ENCODE measurements at places on chromosomes 7 and 10.

GRCh38 chr7:138825049-138825721 lies 27.2 kb upstream of the ATP6V0A4 start:
- no peak for DNase-seq

GRCh38 chr10:94524146-94524545 lies 21.4 kb upstream of the HELLS start:
- no peak for DNase-seq

- no peak for DNase-seq
Observed at GRCh38 chr10:74194545-74194944, 43.5 kb downstream of the ADK start.

DNA sequence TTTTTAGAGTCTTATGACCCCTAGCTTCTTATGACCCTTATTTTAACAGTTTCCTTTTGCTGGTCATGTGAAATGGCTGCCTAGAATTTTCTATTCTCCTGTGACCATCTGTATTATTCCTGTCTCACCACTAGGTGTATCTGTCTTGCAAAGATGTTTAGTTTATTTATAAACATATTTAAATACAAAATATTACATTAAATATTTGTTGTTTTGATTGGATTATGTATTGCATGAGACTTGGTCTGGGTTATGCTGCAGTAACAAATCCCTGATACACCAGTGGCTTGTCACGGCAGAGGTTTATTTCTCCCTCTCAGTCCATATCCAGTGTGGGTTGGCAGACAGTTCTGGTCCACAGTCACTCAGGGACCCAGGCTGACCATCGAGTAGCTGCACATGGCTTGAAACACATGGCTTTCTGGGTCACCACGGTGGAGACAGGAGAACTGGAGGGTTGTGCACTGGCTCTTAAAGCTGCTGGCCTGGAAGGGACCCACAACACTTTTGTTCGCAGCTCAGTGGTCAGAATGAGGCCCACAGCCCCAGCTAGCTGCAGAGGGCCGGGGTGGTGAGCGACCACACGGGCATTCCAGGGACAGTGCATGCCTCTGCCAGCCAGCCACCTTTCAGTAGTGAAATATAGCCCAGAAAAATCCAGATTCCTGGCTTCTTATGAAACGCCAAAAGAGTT lies 7.4 kb downstream of the RASSF4 start:
- DNase-seq = no peak

- DNase-seq = no peak
Observed at GRCh38 chr10:79201706-79202105, 132.9 kb downstream of the ZMIZ1 start.

DNA sequence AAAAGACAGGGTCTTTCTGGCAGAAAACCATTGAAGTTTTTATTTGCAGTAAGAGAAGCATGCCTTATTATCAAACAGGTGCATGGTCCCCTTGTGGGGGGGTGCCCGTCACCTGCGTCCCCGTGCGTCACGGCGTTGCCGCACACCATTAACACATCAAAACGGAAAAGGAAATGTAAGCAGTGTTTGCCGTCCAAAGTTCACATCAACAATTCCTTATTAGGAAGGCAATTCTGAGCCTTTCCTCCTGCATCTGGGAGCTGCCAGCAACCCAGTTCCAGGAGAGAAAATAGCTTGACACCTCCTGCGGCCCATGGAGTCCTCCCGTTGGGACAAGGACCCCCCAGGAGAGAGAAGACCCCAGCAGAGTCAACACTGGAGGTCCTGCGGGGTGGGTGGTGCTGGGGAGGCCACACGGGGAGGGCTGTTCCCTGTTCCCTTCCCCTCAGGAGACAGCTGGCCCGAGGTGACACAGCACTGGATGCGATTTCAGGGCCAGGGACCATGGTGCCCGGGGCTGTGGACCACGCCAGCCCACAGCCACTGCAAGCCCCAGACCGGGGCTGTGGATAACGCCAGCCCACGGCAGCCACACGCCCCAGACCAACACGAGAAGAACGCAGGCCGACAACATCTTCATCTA lies 39.5 kb downstream of the DIP2C start:
- peak; percentile 55 for DNase-seq

DNA sequence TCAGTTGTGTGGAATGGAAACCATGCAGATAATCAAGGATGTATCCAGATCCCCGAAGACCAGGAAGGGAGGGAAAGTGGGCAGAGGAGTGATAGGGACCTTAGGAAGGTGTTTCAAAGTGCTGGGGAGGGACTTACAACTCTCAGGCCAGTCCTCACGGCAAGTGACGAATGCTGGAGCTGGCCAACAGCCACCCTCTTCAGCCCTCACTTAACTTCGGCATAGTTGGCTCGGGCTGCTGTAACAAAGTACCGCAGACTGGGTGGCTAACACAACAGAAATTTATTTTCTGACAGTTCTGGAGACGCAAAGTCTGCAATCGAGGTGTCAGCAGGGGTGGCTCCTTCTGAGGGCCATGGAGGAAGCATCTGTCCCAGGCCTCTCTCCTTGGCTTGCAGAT lies 265.9 kb upstream of the YAE1 start:
- DNase-seq = no peak

DNA sequence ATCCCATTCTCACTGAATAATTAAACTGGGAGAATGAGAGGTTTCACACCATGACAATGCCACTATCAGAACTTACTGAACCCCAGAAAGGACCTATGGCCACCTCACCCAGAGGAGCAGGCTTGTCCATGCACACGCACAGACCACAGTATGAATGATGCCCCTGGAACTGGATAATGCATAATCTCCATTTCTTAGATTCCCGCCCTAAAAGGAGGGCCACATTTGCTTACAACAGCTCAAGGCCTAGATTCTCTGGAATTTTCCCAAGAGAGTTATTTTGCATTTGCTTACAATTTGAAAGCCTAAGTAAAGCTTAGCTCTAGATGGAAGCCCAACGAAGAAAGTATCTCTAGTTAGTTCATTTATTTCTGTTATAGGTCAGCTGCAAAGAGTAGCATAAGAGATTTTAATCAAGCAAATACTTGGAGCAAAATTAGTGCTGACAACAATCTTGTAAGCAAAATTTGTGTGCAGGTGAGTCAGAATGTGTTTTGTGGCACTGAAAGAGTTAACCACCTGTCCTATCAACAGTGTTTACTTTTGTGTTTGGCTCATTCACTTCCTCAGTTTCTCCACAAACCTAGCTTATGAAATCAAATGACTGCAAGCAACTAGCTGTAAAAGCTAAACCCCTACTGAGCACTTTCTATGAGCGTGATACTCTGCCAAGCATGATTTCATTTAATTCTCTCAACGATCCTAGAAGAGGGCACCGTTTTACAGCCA lies 32.1 kb downstream of the ELMO1 start:
- no peak for DNase-seq

- DNase-seq = no peak
Observed at GRCh38 chr7:36638586-36639263, 85.6 kb downstream of the AOAH start.

GRCh38 chr7:41889040-41889439 lies 186.2 kb upstream of the INHBA start:
- DNase-seq = no peak

DNA sequence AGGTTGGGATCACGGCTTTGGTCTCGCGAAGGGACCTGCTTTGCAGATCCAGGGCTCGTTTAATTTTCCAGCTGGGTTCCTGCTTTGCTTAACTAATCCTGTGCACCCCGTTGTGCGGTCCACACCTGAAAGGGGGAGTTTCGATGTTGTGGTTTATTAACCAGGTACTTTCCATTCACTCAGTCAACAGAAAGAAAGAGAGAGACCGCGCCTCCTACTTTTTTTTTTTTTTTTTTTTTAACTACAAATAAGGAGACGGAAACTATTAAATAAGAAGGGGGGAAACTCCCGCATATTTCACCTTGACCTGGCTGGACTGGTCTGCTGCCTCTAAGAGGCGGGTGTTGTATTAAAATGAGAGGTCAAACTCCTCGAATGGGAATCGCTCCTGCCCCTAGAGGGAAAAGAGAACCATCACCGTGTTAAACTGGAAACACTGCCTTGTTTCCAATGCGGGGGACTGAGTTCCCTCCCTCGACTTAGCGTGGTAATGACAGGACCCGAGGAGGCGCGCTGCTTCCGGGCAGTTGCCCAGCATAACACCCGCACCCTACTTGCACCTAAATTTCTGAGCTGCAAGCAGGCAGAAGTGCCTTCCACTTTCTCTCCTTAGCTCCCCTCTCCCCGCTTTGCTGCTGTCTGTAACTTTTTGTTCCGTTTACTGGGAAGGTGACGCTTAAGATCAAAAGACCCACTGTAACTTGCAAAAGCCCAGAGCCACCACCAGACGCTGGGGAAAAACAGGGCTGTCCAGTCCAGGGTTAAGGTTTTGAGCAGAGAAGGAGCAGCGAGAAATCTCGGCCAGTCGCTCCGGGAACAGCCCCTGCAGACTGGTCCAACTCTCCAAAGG lies 1.1 kb upstream of the ITGB8 start:
- DNase-seq = peak; percentile 73

DNA sequence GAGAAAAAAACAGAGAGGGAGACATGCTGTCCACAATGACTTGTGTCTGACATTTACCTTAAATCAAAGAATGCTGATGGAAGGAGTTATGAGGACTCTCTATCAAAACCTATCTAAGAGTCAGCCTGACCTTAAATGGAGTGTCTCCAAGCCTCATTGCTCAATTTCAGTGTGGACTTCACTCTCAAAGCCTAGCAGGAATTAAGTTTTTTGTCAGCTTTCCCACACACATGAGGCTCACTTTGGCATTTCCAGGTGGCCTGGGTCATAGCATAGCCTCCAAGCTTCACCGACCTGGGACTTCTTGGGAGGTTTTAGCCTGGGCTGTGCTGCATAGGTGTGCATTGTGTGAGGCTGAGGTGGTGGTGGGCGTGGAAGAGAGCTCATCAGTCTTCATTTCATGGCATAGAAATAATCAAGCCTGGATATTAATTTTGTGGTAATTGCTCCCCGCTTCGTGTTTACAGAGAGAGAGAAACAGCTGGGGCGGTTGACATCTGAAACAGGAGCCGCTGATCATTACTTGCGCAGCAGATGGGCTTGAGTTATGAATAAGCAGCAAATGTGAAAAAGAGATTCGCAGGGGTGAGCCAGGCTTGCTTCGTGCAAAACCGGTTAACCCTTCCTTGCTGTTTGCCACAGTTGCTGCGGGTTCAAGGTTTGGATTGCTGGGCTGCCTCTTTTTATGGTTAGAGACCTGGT lies 647.8 kb downstream of the INHBA start:
- DNase-seq = no peak

- DNase-seq = no peak
Observed at GRCh38 chr10:7243873-7244272, 167.0 kb downstream of the SFMBT2 start.

DNA sequence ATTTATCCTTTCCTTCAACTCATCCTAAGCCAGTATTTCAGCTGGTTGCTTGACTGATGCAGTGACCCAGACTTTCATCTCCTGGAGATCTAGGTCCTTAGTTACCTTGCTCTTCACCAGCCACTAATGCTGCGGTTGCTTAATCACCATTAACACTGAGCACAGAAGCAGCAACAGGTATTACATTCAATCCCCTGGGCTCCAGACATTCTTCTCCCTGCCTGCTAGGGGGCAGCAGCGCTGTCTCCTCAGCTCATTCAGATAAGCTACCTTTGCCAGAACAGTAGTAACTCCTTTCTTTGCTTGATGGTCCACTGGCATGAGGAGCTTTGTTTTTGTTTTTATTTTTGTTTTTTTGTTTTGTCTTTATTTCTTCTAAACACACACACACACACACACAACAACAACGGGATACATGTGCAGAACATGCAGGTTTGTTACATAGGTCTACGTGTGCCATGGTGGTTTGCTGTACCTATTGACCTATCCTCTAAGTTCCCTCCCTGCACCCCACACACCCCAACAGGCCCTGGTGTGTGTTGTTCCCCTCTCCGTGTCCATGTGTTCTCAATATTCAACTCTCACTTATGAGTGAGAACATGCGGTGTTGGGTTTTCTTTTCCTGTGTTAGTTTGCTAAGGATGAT lies 1043.2 kb upstream of the C7orf33 start:
- DNase-seq = no peak

DNA sequence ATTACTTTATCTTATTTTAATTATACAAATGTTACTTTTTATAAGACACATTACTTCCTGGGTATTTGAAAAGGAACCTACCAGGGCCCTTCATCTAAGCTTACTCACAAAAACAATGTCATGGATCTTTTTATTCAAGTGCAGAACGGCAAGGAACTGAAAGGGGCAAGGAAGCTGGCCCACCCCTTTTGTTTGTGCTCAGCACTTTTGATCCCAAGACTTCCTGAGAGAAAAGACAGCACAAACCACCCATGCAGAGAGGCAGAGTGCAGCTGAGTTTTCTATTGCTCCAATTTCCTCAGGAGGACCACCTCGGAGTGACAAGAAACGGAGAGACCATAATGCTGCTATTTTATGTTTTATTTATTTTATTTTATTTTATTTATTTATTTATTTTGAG lies 232.0 kb upstream of the NRP1 start:
- no peak for DNase-seq

GRCh38 chr7:5758286-5758685 lies 23.2 kb downstream of the RNF216 start:
- DNase-seq = no peak

DNA sequence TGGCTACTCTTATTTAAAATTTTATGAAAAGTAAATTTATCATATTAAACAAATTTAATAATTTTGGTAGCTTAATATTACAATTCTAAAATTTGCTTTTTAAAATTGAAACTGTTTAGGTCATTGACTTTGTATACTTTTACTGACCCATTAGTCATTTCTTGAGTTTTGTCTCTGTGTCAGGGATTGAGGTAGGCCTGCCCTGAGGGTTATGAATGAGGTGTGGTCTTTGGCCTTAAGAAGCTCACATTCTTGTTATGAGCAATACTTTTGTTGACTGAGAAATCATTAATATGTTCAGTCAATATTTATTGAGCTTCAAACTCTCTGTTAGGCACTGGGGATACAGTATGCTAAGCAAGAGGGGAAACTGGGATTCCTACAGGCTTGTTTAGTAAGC lies 47.0 kb upstream of the RPA3 start:
- no peak for DNase-seq

DNA sequence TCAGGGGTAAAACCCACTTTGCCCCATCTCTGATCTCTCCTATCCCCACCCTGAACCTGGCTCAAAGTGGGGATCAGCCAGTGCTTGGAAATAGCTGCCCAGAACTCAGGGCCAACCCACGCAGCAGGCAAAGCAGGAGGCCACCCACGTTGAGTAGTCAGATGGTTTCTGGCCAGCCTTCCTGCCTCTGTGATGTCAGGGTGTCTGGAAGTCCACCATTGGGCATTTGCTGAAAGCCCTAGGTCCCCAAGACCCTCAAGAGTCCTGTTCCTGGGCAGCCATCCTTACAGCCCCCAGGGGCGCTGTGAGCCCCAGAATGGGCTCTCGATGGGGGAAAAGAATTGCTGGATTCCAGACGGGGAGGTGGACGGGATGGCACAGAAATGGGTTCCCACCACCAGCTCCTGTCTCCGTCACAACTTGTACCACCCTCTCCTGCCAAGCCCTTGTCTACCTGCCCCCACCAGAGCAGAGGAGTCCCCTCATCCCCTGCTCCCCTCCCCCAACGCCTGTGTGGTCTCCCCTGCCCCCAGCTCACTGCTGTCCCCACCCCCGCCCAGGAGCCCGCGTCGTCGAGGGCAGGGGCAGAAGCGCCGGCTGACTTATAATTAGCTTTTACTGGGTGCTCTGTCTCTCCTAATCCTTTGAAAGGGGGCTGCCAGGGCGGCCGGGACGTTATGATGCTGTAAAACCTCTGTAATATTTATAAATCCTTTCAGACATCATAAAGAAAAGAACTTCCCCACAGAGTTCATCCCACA lies 3.9 kb downstream of the MYL10 start:
- peak; percentile 31 for DNase-seq
